ENCODE measurements at places on chromosomes 7 and 10.

GRCh38 chr7:133609806-133610205, 356.9 kb downstream of the EXOC4 start:
- no peak for DNase-seq
- no peak overlapping the region for H3K4me3 ChIP-seq
- H3K4me1 ChIP-seq = peaks cover 2% of the 10 kb centered on the region
- peaks cover 4% of the 10 kb centered on the region for H3K27me3 ChIP-seq
- H3K27ac ChIP-seq = no peak overlapping the region

DNA sequence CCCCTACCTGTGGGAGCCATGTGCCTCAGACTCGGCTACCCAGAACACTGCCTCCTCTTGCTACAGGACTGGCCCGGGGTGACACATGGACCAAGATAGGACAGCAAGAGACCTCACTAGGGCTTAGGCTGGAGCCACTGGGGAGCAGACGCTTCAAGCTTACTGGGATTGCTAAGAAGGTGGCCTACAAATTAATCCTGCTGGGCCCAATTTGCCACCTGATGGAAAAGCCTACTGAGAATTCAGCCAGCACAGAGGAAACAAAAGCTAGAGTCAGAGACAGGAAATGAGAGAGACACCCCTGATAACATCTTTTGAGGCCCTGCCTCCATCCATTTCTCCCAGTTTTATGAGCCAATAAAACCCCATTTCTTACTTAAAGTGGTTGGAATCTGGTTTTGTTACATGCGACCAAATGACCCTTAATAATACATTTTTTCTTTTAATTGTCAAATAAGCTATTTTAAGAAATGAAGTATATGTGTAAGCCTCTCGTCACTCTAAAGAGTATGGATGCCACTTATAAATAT, 282.1 kb downstream of the CXCL12 start:
- no peak overlapping the region for H3K4me3 ChIP-seq
- no peak overlapping the region for H3K27ac ChIP-seq
- peaks cover 3% of the 10 kb centered on the region for H3K27me3 ChIP-seq
- no peak for DNase-seq
- H3K4me1 ChIP-seq = peaks cover 6% of the 10 kb centered on the region

DNA sequence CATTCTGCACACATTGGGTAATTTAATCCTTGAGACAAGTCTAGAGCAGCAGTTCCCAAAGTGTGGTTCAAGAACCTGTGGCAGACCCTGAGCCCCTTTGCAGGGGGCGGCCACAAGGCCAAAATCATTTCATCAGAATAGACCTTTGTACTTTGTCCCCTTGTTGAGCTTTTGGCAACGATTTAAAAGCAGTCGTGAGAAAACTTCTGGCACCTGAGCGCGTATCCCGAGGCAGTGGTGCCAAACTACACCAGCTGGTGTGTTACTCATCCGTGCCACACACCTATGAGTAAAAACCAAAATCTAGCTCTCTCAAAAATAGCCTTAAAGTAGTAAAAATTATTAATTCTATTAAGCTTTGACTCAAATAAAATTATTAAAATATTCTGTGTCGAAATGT, 306.8 kb downstream of the SDK1 start:
- peaks cover 3% of the 10 kb centered on the region for H3K27me3 ChIP-seq
- H3K4me3 ChIP-seq = no peak overlapping the region
- DNase-seq = no peak
- no peaks in the 10 kb centered on the region for H3K36me3 ChIP-seq
- H3K27ac ChIP-seq = no peak overlapping the region
- H3K4me1 ChIP-seq = no peaks in the 10 kb centered on the region

DNA sequence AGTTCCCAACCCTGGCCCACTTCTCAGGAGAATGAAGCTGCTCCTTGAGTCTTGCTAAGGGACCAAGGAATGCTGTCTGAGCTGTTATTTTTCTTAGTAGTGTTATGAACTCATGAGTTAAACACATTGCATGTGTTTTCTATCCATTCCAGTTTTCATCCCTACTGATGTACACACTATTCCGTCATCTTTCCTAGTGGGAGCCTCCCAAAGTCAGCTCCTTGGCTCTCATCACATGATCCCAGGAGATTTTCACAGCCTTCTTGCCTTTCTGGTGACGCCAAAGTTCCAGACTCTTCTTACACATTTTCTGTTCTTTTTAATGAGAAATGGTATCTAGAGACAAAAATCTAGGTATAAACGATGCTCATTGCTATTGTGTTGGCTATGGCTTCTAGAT, 8.4 kb upstream of the C10orf71 start:
- H3K27me3 ChIP-seq = peaks cover 2% of the 10 kb centered on the region
- H3K4me1 ChIP-seq = peaks cover 14% of the 10 kb centered on the region
- no peak for DNase-seq
- H3K36me3 ChIP-seq = peaks cover 5% of the 10 kb centered on the region

DNA sequence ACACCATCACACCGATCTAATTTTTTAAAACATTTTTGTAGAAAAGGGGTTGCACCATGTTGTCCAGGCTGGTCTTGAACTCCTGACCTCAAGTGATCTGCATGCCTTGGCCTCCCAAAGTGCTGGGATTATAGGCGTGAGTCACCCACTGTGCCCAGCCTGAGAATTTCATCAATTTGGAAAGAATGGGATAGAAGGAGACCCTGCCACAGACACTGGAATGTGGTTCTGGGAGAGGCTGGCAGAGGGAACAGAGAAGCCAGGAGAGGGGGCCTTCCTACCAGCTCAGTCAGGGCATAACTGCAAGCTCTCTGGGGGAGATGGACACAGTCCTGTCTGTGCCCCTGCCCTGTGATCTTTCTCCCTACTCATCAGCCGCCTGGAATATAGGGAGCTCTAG, 42.1 kb upstream of the MKRN1 start:
- H3K4me1 ChIP-seq = peaks cover 6% of the 10 kb centered on the region
- peaks cover 7% of the 10 kb centered on the region for H3K27me3 ChIP-seq
- no peak for DNase-seq
- no peaks in the 10 kb centered on the region for H3K36me3 ChIP-seq

DNA sequence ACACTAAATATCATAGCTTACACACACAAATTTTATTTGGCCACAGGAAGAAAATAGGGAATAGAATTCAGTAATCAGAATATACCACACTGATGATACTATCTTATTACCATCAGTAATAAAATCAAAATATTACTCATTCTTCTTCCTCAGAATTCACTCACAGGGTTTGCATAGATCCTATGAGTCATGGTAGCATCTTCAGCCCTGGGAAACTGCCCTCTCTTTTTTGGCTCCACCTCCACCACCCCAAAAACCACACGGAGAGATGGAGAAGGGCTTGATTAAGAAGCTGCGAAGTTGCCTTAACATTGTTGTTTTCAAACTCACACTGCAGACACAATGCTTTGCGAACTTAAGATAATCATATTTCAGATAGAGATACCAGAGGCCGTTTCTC, 154.1 kb upstream of the AHR start:
- H3K36me3 ChIP-seq = no peaks in the 10 kb centered on the region
- no peak for DNase-seq
- no peak overlapping the region for H3K4me3 ChIP-seq
- no peaks in the 10 kb centered on the region for H3K4me1 ChIP-seq

DNA sequence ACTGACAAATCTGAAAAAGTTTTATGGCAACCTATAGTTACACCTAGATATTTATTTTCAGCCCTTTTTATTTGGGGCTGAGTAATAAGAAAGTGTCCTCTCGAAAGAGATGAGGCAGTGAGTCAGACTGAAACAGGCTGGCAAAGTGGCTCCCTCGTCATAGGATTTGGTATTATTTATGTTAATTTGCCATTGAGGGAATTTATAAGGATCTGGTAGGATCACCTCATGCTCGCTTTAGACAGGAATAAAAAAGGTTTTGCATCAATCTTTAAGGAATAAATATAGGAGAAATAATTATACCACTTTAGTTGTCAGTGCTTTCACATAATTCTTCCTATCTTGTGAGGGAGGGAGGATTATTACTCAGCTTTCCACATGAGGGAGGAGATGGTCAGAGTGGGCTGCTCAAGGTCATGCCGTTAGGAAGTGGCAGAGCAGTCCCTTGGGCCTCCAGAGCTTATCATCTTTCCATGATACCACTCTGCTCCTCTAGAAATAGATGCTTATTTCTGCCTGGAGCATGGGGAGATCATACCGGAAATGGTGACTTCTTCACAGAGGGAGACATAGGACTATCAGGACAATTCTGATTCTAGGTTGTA, 356.8 kb downstream of the GPR158 start:
- DNase-seq = no peak
- no peak overlapping the region for H3K27ac ChIP-seq
- H3K27me3 ChIP-seq = no peaks in the 10 kb centered on the region
- no peak overlapping the region for H3K4me3 ChIP-seq

GRCh38 chr10:110916554-110917346, 2.2 kb downstream of the BBIP1 start:
- no peaks in the 10 kb centered on the region for H3K36me3 ChIP-seq
- peaks cover 13% of the 10 kb centered on the region for H3K27me3 ChIP-seq
- no peak for DNase-seq
- H3K4me1 ChIP-seq = peaks cover 24% of the 10 kb centered on the region

DNA sequence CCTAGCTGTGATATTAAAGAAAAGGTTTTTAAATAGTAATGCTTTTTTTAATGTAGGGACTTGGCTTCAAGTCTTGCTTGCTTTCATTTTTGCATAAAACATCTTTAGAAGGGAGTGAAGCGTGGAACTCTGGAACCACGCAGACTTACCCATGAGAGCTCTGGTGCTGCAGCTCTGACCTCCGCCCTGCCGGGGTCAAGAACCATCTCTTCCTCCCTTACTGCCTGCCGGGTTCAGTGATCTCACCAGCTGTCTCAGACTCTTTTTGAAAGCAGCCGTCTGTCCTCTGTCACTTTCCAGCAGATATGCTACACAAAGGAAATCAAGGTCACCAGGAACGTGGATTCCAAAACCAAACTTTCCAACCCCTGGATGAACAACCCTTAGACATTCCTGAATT, 353.8 kb downstream of the GPR37 start:
- peak; percentile 36 for DNase-seq
- no peaks in the 10 kb centered on the region for H3K27me3 ChIP-seq
- H3K4me3 ChIP-seq = no peak overlapping the region
- H3K27ac ChIP-seq = peak overlapping the region; percentile 67

- no peak overlapping the region for H3K27ac ChIP-seq
- DNase-seq = no peak
- no peaks in the 10 kb centered on the region for H3K36me3 ChIP-seq
- H3K27me3 ChIP-seq = peaks cover 8% of the 10 kb centered on the region
- no peaks in the 10 kb centered on the region for H3K4me1 ChIP-seq
Observed at GRCh38 chr10:11441151-11441535, 170.3 kb downstream of the USP6NL start.

- DNase-seq = no peak
- no peaks in the 10 kb centered on the region for H3K36me3 ChIP-seq
- H3K27ac ChIP-seq = no peak overlapping the region
- H3K4me3 ChIP-seq = no peak overlapping the region
- H3K27me3 ChIP-seq = peaks cover 5% of the 10 kb centered on the region
Observed at GRCh38 chr10:21261842-21262294, 263.6 kb downstream of the SKIDA1 start.

DNA sequence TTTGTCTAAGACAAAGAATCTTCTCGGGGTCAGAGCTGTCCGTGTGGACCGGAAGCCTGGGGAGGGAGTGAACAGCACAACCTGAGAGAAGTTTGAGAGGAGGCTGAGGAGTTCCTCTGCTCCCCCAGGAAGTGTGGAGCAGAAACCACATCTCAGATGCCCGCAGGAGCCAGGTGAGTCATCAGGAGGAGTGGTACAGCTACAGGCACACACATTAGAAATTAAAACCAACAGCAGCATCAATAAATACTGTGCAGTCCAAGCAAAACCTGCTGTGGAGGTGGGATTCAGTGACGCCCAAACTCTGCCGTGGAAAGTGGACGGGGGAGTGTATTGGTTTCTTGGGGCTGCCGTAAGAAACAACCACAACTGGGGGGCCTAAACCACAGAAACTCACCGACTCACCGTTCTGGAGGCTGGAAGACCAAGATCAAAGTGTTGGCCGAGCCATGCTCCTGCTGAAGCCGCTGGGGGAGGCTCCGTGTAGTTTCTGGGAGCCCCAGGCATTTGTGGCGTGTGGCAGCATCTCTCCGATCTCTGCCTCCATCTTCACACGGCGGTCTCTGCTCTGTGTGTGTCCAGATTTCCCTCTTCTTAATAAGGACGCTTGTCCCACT, 31.2 kb upstream of the GARS1 start:
- H3K4me1 ChIP-seq = peaks cover 7% of the 10 kb centered on the region
- DNase-seq = no peak
- H3K27me3 ChIP-seq = no peaks in the 10 kb centered on the region

DNA sequence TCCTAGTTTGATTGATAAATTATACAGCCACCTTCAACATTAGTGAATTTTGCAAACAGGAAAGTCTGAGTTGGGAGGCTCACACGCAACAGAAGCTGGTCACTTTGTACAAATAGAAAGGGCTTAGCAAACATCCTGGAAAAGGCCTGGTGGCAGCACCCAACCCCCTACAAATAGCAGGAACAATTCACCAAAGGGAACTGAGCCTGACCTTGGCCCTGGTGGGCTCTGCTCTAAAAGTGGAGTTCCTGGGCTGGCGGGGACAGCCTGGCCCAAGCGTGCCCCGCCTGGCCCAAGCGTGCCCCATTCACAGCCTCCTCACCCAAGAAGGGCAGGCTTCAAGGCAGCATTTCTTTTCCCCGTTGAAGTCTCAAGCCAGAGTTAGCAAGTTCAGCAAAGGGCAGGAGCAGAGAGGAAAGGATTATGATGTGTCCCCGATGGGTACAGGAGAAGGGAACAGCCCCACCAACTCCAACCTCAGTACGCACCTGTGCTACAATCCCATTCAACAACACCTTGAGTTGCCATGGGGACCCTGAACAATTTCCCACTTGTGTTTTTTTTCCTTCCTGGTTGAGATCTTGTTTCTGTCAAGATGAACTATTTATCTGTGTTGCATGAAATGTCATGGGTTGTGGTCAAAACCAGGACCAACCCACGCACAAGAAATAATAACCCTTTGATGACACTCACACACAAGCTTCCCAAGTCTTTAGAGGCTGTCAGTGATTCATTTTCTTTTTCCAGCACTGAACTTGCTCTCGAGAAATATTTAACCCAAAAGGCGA, 43.4 kb downstream of the RGS10 start:
- H3K4me1 ChIP-seq = peaks cover 19% of the 10 kb centered on the region
- peaks cover 4% of the 10 kb centered on the region for H3K36me3 ChIP-seq
- H3K4me3 ChIP-seq = no peak overlapping the region
- DNase-seq = no peak

DNA sequence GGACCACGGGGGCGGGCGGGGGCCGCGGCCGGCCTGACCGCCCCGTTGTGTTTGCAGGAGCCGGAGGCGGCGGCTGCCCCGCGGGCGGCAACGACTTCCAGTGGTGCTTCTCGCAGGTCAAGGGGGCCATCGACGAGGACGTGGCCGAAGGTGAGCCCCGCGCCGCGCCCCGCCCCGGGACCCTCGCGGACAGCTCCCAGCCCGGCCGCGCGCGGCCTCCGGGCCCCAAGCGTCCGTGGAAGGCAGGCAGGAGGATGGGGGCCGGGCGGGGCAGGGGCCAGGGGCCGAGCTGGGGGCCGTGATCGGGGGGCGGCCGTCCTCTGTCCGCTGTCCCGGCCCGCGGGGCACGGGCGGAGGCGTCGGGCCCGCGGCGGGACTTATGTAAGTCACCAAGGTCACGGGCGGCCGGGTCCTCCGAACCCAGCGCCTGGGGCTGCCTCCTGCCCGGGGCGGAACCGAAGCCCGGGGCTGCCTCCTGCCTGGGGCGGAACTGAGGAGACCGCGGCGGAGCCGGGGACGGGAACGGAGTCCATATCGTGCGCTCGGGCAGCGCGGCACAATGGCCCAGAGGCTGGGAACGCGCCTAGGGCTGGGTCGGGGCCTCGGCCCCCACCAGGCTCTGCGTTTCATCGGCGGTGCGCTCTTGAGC, 497 bp downstream of the PPP2R2D start:
- H3K4me3 ChIP-seq = peak overlapping the region; percentile 87
- DNase-seq = peak; percentile 59
- H3K4me1 ChIP-seq = peaks cover 20% of the 10 kb centered on the region
- peaks cover 5% of the 10 kb centered on the region for H3K27me3 ChIP-seq
- peak overlapping the region; percentile 80 for H3K27ac ChIP-seq
